ENCODE measurements at places on chromosomes 1 and 21. TPM values are rescaled to one million over a fixed set of nuclear protein-coding genes. Genes with fewer than 3 reads are reported as not detected.

C1QA gene
- 40.9 TPM for polyA plus RNA-seq

CD1D gene
- polyA plus RNA-seq, result 1.4 TPM

PARP1 gene
- polyA plus RNA-seq, result 103 TPM

- DNase-seq, result no peak
Measured at GRCh38 chr1:224781800-224782199, 147.7 kb upstream of the DNAH14 start.

DNA sequence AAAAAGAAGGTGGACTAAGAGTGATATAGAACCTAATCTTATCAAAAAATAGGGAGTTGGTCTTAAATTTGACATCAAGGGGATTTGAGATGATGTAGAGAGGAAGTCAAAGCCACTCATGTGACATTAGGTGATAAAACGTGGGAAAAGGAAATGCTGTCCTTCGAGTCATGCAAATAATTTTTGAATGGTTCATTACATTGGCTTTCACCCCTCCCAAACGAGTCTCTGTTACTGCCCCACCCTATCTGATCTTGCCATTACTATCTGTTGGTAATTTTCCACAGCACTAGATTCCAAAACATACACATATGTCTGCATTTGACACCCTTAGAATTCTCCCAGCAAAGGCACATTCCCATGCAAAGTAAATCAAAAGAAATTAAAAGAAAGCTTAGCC is 531.1 kb upstream of the ADAMTS5 start:
- DNase-seq, result no peak

- DNase-seq, result no peak
Measured at GRCh38 chr1:145935708-145936107, 8.4 kb upstream of the RBM8A start.

DNA sequence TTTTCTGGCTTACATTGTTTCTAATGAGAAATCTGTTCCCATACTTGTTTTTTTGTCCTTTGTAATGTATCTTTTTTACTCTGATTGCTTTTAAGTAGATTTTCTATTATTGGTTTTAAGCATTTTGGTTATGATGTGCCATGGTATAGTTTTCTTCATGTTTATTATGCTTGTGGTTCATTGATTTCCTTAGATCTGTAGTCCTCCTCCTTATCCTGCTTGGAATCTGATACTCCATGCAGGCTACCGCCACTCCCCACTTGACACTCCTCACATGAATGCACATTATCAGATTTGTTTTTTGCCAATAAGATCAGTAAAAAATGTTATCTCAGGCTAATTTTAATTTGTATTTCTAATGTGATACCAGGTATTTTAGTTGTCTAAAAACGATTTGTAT is 20.8 kb downstream of the UROD start:
- DNase-seq, result no peak

DNA sequence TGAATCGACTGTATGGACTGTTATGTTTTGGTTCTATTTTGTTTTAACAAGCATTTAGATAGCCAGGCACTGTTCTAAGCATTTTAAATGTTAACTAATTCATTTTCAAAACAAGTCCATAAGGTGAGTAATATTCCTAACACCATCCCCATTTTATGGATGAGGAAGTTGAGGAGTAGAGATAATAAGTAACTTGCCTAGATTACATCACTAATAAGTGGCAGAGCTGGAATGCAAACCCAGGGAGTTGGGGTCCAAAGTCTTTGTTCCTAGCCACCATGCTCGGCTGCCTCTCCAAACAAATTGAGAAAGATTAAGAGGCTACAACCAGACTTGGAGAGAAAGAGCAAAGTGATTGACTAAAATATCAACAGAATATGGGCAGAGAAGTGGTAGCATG is 12.6 kb upstream of the LEPR start:
- no peak for DNase-seq
